ENCODE measurements at places on chromosomes 12 and 14. TPM values are rescaled to one million over a fixed set of nuclear protein-coding genes. Genes with fewer than 3 reads are reported as not detected.

The KRT2 gene
- total RNA-seq: not detected

DNA sequence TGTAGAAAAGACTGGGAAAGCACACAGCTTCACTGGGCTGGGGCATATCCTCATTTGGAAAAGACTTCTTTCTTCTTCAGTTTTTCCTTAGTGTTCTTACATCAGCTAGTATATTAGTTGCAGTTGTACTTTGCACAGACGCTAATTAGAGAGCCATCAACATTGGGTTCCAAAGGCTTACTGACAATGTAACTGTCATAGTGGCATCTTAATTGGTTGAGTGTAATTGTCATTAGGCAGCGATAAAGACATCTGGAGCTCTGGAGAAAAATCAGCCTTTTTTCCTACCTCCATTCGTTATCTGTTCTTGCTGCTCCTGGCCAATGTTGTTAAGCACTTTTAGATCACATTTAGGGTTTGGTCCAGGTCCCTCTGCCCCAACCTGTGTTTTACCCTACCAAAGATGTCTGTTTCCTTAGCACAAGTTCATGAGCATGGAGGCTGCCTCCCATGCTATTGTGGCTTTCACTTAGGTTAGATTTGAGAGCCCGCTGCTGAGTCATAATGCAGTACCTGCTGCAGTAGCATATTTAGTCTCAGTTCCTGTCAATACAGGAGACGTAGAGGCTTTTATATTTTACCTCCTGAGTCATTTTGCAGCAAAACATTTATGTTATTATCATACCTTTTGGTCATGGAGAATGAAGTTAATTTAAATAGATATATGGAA is 49.2 kb downstream of the FBXW8 start:
- H3K27ac ChIP-seq: no peak overlapping the region
- H3K4me1 ChIP-seq: peaks cover 26% of the 10 kb centered on the region
- H3K4me3 ChIP-seq: no peak overlapping the region
- DNase-seq: no peak
- peaks cover 9% of the 10 kb centered on the region for H3K36me3 ChIP-seq

The KRT8 gene
- 194 TPM for total RNA-seq

DNA sequence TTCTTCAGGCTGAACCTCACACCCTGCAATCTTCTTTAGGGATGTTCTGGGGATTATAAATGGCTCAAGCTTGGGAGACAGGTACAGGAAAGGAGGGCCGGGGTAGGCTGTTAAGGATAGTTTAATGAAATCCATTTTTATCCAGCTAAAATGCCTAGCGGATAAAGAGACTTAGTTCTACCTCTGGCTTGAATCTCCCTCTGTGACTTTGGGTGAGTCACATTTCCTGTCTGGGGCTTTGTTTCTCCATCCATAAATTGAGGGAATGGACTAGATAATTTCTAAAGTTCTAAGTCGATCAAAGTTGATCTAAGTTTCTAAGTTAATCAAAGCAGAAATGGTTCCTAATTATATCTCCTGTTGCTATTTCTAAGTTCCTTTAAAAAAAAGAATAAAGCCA is 319.6 kb upstream of the E2F7 start:
- peaks cover 8% of the 10 kb centered on the region for H3K4me1 ChIP-seq
- no peak for DNase-seq

- no peak overlapping the region for H3K4me3 ChIP-seq
- no peak for DNase-seq
- H3K4me1 ChIP-seq: peaks cover 51% of the 10 kb centered on the region
- H3K27me3 ChIP-seq: peaks cover 10% of the 10 kb centered on the region
- no peak overlapping the region for H3K27ac ChIP-seq
Measured at GRCh38 chr12:3222306-3222705, 145.1 kb downstream of the TSPAN9 start.

DNA sequence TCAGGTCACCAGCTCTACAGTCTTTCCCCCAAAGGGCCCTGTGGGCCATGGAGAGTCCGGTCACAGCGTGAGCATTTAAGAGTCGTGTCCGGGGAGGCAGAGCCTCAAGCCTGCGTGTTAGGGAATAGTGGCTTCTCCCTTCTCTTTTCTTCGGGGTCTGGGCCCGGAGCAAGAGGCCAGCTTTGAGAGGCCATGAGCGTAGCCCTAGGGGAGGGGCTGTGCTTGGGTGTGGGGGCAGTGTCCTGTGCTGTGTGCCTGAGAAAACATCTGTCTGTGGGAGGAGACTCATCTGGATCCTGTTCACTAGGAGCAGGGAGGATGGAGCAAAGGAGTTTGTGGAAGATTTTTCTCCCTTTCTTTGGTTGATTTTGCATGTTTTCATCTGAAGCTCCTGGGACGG is 5.3 kb downstream of the LRP1-AS start:
- peak overlapping the region; percentile 42 for H3K27ac ChIP-seq
- peaks cover 17% of the 10 kb centered on the region for H3K4me1 ChIP-seq
- no peak for DNase-seq
- peaks cover 11% of the 10 kb centered on the region for H3K36me3 ChIP-seq
- H3K27me3 ChIP-seq: peaks cover 15% of the 10 kb centered on the region

- peaks cover 5% of the 10 kb centered on the region for H3K36me3 ChIP-seq
- H3K27me3 ChIP-seq: peaks cover 1% of the 10 kb centered on the region
- no peaks in the 10 kb centered on the region for H3K4me1 ChIP-seq
- no peak overlapping the region for H3K27ac ChIP-seq
- no peak for DNase-seq
- H3K4me3 ChIP-seq: peak overlapping the region; percentile 2
Measured at GRCh38 chr12:57330992-57331391, 80.0 kb upstream of the STAC3 start.

The POLE2 gene
- 6.7 TPM for total RNA-seq

The OASL gene
- total RNA-seq: not detected

The NTF3 gene
- total RNA-seq: not detected

DNA sequence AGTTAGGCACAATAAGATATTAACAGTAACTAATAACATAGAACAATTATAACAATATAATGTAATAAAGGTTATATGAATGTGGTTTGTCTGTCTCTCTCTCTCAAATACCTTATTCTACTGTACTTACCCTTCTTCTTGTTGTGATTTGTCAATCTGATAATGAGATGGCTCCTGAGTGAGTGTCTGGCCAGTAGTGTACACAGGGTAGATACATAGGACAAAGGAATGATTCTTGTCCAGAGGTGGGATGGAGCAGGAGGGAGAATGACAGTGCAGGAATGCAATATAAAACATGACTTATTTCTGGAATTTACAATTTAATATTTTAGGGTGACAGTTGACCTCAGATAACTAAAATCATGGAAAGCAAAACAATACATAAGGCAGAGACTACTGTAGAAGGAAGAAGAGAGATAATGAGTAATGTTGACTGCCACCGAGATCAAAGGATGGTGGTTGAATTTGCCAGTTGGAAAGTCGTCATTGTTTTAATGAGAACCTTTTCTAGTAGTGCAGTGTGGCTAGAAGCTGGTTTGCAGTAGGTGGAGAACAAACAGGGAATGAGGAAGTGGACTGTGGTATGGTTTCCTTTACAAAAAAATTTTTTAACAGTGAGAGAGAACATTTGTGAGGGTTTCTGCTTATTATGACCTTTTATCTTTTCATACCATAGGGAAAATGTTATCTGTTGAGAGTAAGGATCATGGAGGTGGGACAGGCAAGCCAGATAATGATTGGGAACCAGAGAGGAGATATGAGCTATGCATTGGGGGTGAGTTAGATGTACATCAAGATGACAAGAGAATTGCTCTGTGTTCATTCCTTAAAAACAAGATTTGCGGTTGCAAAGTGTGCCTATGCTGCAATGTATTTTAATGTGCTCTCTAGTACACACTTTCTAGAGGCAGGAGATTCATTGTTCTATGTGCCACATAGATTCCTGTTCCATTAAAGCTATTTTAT is 458.3 kb downstream of the BTG1 start:
- no peak for DNase-seq
- no peaks in the 10 kb centered on the region for H3K36me3 ChIP-seq
- H3K4me1 ChIP-seq: peaks cover 6% of the 10 kb centered on the region
- peaks cover 2% of the 10 kb centered on the region for H3K27me3 ChIP-seq
- no peak overlapping the region for H3K27ac ChIP-seq

The CSRP2 gene
- total RNA-seq: 185 TPM

The KRT3 gene
- not detected for total RNA-seq

GRCh38 chr12:63808631-63809030 is 28.9 kb downstream of the RXYLT1 start:
- no peak overlapping the region for H3K4me3 ChIP-seq
- DNase-seq: no peak
- H3K4me1 ChIP-seq: peaks cover 11% of the 10 kb centered on the region
- H3K36me3 ChIP-seq: peaks cover 4% of the 10 kb centered on the region
- H3K27me3 ChIP-seq: peaks cover 2% of the 10 kb centered on the region
- H3K27ac ChIP-seq: no peak overlapping the region

The PLA2G1B gene
- not detected for total RNA-seq

The UTP20 gene
- 12.3 TPM for total RNA-seq

GRCh38 chr14:67819563-67820421 is at the start of gene RAD51B:
RAD51B (plus strand) TSS chr14:67819779.
- peak within 1 kb of the TSS; percentile 55 for H3K27ac ChIP-seq
- H3K4me3 ChIP-seq: peak within 1 kb of the TSS; percentile 99
- peaks cover 8% of the 10 kb centered on the region for H3K27me3 ChIP-seq
- peak; percentile 80 for DNase-seq
- no peaks in the 10 kb centered on the region for H3K36me3 ChIP-seq
- peaks cover 24% of the 10 kb centered on the region for H3K4me1 ChIP-seq

- H3K36me3 ChIP-seq: no peaks in the 10 kb centered on the region
- no peak for DNase-seq
- H3K27me3 ChIP-seq: no peaks in the 10 kb centered on the region
- no peak overlapping the region for H3K27ac ChIP-seq
- no peaks in the 10 kb centered on the region for H3K4me1 ChIP-seq
- H3K4me3 ChIP-seq: no peak overlapping the region
Measured at GRCh38 chr14:29789475-29789874, 138.2 kb downstream of the PRKD1 start.

- peaks cover 21% of the 10 kb centered on the region for H3K36me3 ChIP-seq
- peaks cover 14% of the 10 kb centered on the region for H3K27me3 ChIP-seq
- DNase-seq: no peak
- H3K4me1 ChIP-seq: no peaks in the 10 kb centered on the region
- H3K4me3 ChIP-seq: no peak overlapping the region
Measured at GRCh38 chr14:104523546-104523935, 56.0 kb upstream of the C14orf180 start.

The RHEBL1 gene
- total RNA-seq: 3.2 TPM

GRCh38 chr12:56062996-56063395 is 17.0 kb upstream of the ERBB3 start:
- H3K36me3 ChIP-seq: no peaks in the 10 kb centered on the region
- H3K4me3 ChIP-seq: no peak overlapping the region
- H3K27ac ChIP-seq: no peak overlapping the region
- no peaks in the 10 kb centered on the region for H3K4me1 ChIP-seq

- peaks cover 6% of the 10 kb centered on the region for H3K4me1 ChIP-seq
- H3K4me3 ChIP-seq: no peak overlapping the region
- H3K27me3 ChIP-seq: peaks cover 4% of the 10 kb centered on the region
- peaks cover 11% of the 10 kb centered on the region for H3K36me3 ChIP-seq
- no peak overlapping the region for H3K27ac ChIP-seq
- no peak for DNase-seq
Measured at GRCh38 chr12:62919838-62920237, 15.1 kb downstream of the PPM1H start.

The DIABLO gene
- total RNA-seq: 50.1 TPM

- no peak for DNase-seq
- H3K27ac ChIP-seq: peak overlapping the region; percentile 98
- H3K36me3 ChIP-seq: no peaks in the 10 kb centered on the region
- H3K4me1 ChIP-seq: peaks cover 16% of the 10 kb centered on the region
- no peaks in the 10 kb centered on the region for H3K27me3 ChIP-seq
- H3K4me3 ChIP-seq: peak overlapping the region; percentile 91
Measured at GRCh38 chr14:23009483-23009938, 432 bp downstream of the C14orf93 start.

- no peak overlapping the region for H3K27ac ChIP-seq
- H3K4me1 ChIP-seq: peaks cover 20% of the 10 kb centered on the region
- DNase-seq: no peak
- peaks cover 2% of the 10 kb centered on the region for H3K27me3 ChIP-seq
- peak overlapping the region; percentile 16 for H3K4me3 ChIP-seq
- peaks cover 29% of the 10 kb centered on the region for H3K36me3 ChIP-seq
Measured at GRCh38 chr12:95499772-95500171, 25.8 kb downstream of the METAP2 start.

The KRT6C gene
- not detected for total RNA-seq

DNA sequence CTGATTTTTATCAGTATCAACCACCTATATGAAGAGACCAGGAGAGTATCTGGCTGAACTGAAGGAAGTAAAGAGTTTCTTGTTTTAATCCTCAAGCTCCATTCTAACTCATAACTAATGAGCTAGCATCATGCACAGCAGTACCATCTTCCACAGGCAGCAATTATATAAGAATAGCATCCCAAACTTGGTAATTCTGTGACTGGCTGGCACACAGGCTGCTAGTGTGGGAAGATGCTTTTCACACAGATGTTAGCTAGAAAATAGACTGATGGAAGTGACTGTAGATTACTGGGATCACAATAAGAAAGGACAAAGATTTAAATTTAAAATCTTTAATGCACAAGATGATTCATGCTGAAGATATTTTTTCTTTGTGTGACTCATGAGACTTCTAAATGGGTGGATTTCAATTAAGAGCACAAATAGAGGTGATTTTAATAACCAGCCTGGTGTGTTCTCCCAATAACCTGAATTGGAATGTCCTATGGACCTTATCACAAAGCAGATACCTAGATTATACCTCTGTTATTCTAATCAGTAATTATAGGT is 417.7 kb upstream of the ATXN7L3B start:
- H3K27ac ChIP-seq: no peak overlapping the region
- no peaks in the 10 kb centered on the region for H3K4me1 ChIP-seq
- H3K4me3 ChIP-seq: no peak overlapping the region
- no peaks in the 10 kb centered on the region for H3K36me3 ChIP-seq
- H3K27me3 ChIP-seq: no peaks in the 10 kb centered on the region

- peaks cover 2% of the 10 kb centered on the region for H3K27me3 ChIP-seq
- peaks cover 2% of the 10 kb centered on the region for H3K4me1 ChIP-seq
- no peak overlapping the region for H3K4me3 ChIP-seq
- no peak for DNase-seq
- H3K36me3 ChIP-seq: no peaks in the 10 kb centered on the region
Measured at GRCh38 chr14:76585616-76586015, 175.7 kb upstream of the VASH1 start.

The DYRK2 gene
- total RNA-seq: 50.2 TPM

The CLEC4D gene
- 0.31 TPM for total RNA-seq

DNA sequence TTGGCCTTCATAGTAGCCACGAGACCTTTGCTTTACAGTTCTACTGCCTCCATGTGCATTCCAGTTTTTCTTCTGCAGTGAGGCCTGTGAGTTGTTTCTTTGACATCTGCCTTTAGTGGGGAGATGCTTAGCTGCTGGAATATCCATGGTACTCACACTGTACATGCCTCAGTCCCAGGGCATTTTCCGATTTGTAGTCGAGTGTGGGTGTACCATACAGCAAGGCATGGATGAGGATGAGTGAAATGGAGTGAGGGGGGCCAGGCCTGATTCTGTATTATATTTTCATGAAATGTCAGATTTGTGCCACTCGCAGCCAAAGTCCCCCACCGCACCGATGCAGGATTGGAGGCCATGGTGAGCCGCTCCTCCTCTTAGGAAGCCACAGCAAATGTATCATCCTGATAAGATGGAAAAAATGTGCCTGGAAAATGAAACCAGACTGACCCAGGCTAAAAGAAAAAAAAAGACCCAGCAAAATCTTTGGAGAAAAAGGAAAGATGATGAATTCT is 173.0 kb downstream of the ADGRD1 start:
- DNase-seq: no peak
- no peaks in the 10 kb centered on the region for H3K4me1 ChIP-seq
- no peak overlapping the region for H3K27ac ChIP-seq

The ATP6V1D gene
- 55.5 TPM for total RNA-seq
